ENCODE measurements at places on chromosomes 13 and 19.
A peak's percentile ranks its signal among the peaks of the same experiment; 100 is the strongest.

DNA sequence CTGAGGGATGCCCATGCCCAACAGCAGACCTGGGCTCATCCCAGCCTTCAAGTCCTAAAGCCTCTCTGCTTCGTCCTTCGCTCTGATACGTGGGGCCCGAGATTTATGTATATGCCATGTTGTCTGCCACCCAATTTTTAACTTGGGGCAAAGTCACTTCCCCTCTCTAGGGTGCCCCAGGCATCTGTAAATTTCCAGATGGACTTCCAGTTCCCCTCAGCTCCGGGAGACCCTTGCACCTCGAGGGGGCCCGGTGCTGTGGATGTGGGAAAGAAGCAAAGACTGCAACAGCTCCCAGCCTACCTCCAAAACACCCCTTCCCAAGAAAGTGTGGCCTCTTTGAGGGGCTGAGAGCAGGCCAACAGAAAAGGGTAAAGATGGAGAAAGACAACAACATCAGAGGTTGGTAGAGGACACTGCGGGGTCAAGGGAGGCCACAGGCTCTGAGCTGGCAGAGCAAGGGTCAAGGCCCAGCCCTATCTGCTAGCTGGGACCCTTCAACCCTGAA, 97.4 kb downstream of the STK24 start:
- DNase-seq = no peak

GRCh38 chr13:97076898-97077297, 82.6 kb upstream of the OXGR1 start:
- DNase-seq = no peak

GRCh38 chr13:74977498-74977897, 504.5 kb downstream of the TBC1D4 start:
- DNase-seq = no peak

- peak; percentile 71 for DNase-seq
Observed at GRCh38 chr19:3404324-3405260, 38.2 kb downstream of the NFIC start.

DNA sequence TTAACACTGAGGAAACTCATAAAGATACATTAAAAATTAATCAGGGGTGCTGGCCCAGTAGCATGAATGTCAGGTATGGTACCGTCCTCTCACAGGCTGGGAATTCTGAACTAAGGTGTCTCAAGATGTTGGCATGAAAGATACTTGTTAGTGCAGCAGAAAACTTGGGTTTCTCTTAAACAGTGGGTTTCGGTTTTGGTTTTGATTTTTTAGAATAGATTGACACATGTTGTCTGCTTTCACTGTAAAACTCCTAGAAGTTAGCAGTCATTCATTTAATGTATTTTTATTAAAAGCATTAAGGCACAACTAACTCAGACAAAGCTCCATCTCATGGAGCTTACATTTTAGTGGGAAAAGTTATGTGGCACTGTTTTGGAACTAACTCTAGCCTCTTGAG, 3.5 kb upstream of the OBI1 start:
- no peak for DNase-seq

GRCh38 chr19:2096034-2096479, at the start of gene MOB3A:
Gene MOB3A (minus strand): TSS chr19:2096326. CDS start chr19:2078560, 17,766 bp downstream.
- no peak for DNase-seq

GRCh38 chr13:19586904-19587634, 25.7 kb upstream of the TPTE2 start:
- DNase-seq = peak; percentile 24

GRCh38 chr13:31967155-31967554, 64.4 kb upstream of the FRY start:
- no peak for DNase-seq

DNA sequence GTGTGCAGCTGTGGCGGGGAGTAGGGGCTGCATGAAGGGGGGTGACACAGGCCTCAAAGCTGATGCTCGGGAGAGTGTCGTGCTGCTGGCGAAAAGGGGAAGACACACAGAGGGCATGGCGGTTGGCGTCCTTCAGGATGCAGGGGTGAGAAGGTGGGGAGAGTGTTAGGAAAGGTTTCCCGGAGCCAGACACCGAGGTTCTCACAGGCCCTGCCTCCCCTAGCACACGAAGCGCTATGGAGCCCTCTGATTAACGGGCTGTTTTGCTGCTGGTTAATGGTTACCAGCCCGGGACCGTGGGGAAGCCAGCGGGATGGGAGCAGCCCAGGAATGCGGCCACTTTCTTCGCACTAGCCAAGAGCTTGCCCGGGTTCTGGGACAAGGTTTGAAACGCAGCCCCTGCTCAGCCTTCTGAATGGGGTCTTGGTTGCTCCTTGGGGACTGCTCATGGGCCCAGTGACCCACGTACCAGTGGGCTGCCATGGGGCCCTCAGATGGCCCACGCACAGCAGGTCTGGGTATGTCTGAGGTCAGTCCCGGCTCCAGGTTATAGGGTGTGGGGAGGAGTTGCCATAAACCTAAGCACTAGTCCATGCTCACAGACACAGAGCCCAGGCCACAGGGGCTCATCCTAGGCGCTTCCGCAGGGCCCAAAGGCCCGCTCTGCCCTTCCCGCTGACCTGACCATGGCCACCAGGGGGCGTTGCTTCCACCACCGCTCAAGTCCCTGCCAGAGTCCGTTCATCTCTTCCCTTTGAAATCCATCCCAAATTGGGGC, 31.3 kb upstream of the ISYNA1 start:
- DNase-seq = no peak

DNA sequence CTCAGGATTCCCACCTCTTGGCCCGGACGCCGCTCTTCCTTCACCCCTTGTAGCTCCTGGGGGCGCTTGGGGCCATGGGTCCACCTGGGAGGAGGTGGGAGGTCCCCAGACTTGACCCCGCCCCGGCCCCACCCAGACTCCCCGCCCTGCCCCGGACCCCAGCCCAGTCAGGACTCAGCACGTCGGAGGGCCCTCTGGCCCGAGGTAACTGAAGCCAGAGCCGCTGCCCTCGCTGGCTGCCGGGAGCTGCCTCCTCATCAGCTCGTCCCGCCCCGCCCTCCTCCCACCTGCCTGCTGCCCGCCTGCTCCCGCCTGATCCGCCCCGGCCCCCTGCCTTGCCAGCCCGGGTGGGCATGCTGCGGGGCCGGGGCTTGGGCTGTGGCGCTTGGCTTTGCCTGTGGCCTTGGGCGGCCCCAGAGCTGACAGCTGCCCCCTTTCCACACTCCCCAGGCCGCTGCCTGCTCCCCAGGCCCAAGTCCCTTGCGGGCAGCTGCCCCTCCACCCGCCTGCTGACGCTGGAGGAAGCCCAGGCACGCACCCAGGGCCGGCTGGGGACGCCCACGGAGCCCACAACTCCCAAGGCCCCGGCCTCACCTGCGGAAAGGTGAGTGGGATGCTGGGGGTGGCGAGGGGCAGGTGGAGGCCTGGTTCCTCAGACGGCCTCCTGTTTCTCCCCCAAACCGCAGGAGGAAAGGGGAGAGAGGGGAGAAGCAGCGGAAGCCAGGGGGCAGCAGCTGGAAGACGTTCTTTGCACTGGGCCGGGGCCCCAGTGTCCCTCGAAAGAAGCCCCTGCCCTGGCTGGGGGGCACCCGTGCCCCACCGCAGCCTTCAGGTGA, 9.4 kb downstream of the ARHGAP33 start:
- DNase-seq = no peak

DNA sequence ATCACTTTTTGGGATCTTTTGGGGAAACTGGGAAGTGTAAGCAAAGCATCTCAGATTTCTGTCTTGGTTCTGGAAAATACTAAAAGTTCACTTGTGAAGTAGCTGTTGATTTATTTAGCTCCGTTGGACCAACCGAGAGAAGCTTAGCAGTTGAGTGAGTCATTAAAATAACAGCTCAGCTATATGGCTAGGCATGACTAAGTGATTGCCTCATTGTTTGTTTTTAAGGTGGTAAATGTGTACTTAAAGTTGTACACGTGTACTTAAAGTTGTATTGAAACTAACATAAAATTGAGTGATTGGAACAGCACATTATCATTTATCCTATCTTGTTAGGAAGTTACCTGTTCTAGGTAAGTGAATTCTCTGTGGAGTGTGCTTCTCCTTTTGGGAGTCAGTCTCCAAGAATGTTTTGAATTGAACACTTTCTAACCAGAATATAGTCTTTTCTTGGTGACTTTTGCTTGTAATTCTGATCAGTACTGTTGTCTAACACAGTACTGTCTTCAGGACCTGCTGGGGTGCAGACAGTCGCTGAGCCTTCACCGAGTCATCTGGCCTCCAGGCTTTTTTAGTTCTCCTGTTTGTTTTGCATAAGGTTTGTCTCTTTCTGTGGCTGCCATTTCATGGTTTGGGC, 2.9 kb upstream of the DCUN1D2 start:
- peak; percentile 86 for DNase-seq

GRCh38 chr19:993831-994393, 6.3 kb upstream of the GRIN3B start:
- no peak for DNase-seq

DNA sequence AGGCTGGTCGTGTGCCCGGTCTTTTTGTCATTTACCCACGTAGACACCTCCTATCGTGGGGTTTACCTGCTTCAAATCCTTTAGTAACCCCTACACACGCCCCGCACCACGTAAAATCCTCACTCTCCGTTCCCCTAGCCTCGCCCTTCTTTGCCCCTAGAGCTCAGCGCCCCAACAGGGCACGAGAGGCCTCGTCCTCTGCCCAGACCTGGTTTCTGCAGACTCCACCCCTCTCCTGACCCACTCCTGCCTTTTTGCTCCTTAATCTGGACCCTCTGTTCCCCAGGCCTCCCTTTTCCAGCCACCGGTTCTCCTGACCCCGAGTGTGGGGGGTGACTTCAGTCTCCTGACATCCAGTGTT, 412 bp downstream of the ZNF528 start:
- no peak for DNase-seq

DNA sequence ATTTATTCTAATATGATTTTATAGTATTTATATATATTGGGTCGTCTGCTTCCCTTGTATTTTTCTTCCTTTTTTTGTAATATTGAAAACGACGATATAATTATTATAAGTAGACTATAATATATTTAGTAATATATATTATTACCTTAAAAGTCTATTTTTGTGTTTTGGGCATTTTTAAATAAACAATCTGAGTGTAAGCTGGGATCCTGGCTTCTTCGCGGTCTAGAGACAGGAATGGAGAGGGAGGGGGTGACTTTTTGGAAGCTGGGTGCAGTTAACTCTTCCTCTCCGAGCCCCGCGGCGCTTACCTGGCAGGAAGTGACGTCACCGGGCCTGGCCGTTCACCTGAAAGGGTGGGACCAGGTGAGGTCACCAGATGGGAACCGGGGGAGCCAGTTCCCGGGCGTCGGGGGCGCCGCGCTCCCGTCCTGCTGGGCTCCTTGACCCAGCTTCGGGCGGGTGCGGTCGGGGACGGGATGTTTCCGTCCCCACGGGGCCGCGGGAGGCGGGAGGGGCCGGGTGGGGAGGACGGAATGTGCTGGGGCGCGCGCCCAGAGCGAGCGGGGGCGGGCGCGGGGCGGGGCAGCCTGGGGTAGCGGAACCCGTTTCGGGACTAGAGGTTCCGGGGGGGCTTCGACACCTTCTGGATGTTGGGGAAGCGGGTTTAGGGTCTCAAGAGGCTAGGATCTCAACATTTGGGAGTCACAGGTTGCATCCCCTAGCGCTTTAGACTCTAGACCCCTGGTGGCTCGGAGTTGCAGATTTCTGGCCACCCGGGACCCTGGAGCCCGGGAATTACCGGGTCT, 2.8 kb downstream of the ZFP36 start:
- DNase-seq = no peak

- no peak for DNase-seq
Observed at GRCh38 chr19:4557971-4558941, 1.2 kb downstream of the SEMA6B start.
